ENCODE measurements at places on chromosomes 1 and 21.

GRCh38 chr1:117902944-117903343, 26.5 kb downstream of the GDAP2 start:
- no peak for DNase-seq

GRCh38 chr1:19385869-19386591, 73.9 kb downstream of the SLC66A1 start:
- DNase-seq: no peak

GRCh38 chr1:43760745-43761317, 53.5 kb downstream of the ST3GAL3 start:
- DNase-seq: no peak

- no peak for DNase-seq
Observed at GRCh38 chr1:50704126-50704525, 255.9 kb downstream of the FAF1 start.

GRCh38 chr1:33015216-33015615, 21.5 kb downstream of the AK2 start:
- DNase-seq: no peak
